ENCODE measurements at places on chromosomes 11 and 22.

DNA sequence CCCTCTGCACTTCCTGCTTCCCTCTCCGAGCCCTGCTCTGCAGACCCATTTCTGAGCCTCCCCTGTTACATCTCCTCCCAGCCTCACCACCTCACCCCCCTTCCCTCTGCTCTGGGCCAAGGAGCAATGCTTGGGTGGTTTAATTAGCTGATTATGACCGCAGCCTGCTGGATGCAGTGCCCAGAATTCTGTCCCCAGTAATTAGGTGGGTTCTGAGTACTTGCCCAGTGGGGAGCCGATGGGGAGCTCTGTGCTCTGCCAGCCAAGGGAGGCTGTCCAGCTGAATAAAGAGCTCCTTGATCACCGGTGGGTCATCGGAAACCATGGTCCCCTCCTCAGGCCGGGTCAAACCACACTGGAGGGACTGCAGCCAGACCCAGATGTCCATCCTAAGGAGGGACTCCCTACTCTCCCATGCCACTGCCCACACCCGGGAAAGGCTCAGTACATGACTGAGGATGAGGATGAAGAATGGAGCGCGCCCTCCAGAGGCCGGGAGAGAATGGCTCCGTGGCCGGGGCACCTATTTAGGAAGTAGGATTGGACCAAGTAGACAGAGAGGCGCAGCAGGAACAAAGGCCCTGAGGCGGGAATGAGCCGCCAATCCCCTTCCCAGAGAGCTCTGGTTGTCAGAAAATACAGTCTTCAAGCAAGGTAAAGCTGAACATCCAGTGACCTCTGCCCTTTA lies 9.1 kb downstream of the ARRB1 start:
- no peak for DNase-seq

GRCh38 chr11:77322926-77323590 lies 21.6 kb upstream of the GDPD4 start:
- no peak for DNase-seq

- no peak for DNase-seq
Observed at GRCh38 chr11:18612394-18612793, 12.8 kb downstream of the MISFA start.

- no peak for DNase-seq
Observed at GRCh38 chr11:68352591-68352990, 40.2 kb downstream of the LRP5 start.

DNA sequence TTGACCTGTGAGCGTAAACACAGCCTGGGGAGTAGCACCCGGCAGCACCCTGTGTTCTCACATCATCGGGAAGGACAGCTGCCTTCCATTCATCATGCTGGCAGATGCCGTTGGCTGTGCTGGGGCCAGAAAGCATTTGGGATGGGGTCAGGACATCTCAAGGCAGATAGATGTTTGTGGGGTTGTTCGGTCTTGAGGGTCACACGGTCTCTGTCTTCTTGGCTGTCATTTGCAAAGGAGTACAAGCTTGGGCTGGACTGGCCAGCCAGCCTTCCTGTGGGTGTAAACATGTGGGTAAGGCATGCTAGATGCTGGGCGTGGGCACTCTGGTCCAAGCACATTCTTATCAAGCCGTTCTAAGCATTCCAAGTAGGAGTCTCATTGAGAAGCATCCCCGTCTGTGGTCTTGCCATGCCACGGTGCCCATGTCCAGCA lies 81.4 kb downstream of the TBC1D22A start:
- DNase-seq = no peak

- DNase-seq = no peak
Observed at GRCh38 chr11:46856605-46857343, 10.7 kb upstream of the CKAP5 start.

DNA sequence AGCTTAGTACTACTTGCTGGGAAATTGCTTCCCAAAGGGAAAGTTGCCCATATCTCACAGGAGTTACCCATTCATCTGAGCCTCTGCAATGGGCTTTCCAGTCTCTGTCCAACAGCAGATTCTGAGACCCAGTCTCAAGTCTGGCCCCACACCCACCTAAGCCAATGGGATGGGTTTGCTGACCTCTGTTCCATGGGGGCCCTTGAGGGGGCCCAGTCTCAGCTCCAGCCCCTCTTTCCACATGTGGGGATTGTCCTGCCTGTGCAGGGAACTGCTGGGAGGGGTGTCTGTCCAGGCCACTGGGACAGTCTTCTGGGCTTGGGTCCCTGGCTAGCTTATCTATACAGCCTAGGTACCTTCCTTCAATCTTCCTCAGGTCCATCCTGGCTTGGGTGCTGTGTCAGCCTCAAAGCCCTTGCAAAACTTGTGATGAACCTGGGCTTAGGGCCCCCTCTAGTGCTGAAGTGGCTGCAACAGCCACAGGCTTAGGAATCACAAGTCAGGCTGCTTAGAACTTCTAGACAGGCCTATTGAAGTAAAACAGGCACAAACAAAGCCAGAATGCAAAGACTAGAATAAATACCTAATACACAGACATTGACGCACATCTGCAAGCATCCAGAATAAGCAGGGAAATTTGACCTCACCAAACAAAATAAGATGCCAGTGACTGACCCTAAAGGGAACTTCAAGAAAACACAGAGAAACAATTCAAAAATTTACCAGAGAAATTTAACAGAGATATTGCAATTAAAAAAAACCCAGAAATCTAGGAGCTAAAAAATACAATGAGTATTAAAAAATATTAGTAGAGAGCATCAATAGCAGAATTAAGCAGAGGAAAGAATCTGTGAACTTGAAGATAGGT lies 11.7 kb upstream of the PATL1 start:
- peak; percentile 37 for DNase-seq

DNA sequence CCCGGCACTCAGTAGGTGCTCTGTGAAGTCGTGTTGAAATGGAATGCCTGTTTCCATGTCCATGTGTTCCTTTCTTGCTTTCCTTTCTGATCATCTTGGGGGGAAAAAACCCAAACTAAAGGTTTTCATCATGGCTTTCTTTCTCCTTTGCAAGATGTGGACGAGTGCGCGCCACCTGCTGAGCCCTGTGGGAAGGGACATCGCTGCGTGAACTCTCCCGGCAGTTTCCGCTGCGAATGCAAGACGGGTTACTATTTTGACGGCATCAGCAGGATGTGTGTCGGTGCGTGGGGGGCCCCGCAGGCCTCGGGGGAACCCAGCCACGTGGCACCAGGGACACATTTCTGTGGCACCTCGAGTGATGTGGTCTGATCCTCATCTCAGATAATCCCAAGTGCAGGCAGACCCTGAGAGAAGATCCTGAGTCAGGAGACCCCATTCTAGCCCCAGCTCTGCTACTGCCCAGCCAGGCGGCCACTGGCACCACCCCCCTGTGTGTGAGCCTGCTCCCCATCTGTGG lies 39.4 kb downstream of the FBLN1 start:
- no peak for DNase-seq

Data from AG09319 (cell line).